Activated CD4-positive, CD25-positive, alpha-beta regulatory T cell (primary cell): ENCODE measurements at places on chromosomes 5 and 9.

DNA sequence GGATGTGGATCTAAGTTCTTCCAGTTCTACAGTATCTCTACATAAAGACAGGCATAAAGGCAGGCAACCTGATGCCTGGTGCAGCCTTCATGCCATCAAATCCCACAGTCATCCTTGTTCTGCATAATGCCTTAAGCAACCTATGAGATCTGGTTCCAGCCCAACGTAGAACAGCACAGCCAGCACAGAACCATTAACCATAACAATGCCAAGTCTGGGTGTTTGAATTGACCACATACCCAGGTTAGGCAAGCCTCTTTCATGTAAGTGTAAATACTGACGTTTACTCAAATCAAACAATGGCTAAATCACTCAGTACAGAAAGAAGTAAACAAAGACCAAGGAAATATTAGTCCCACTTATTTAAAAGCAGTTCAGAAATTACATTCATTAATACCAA, 195.0 kb downstream of the ADAMTSL1 start:
- no peak for DNase-seq

- no peak for DNase-seq
Observed at GRCh38 chr5:43104057-43104456, 16.7 kb upstream of the ZNF131 start.

DNA sequence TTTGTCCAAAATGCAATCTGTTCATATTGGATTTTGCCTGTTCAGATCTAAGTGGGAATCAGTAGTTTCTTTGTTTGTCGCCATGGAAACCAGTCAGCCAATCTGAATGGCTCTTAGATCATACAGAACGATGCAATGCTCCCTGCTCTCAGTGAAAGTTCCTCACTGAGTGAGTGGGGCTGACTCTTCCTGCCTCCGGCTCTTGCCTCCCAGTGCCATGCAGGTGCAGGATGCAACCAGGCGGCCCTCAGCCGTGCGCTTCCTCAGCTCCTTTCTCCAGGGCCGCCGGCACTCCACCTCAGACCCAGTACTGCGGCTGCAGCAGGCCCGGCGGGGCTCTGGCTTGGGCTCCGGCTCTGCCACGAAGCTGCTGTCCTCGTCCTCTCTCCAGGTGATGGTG, at the start of gene PTPDC1:
Gene PTPDC1, plus strand, starts transcription at position 151 of the 400 bp plus-strand sequence. Its CDS starts 67 bp downstream, at position 218.
- DNase-seq, result no peak

- DNase-seq, result no peak
Observed at GRCh38 chr5:118522626-118523025, 465.7 kb downstream of the DTWD2 start.

GRCh38 chr5:12840972-12841371, 936.7 kb upstream of the CTNND2 start:
- DNase-seq, result no peak

DNA sequence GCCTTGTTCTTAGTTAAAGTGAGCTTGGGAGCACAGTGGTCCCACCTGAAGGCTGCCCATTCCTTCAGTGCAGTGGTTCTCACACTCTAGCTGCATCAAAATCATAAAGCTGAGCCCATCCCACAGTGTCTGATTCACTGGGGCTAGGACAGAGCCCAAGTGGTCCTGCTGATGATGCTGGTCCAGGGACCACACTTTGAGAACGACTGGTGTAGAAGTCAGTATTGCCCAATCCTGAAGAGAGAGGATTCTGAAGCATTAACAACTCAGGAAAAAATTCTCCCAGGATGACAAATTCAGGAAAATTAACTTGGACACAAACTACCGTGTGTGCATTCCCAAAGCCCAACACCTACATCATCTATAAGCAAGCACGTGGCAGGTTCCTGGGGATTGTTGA, 176.2 kb downstream of the GABBR2 start:
- no peak for DNase-seq

DNA sequence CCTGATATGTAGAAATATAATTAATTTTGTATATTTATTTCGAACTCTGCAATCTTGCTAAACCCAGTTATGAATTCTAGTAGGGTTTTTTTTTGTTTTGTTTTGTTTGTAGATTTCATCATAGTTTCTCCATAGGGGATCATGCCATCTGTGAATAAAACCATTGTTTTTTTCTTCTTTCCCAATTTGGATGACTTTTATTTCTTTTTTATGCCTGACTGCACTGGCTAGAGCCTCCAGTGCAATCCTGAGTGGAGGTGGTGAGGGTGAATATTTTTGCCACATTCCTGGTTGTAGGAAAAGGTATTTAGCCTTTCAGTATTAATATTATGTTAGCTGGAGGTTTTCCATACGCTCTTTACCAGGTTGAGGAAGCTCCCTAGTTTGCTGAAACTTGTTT, 70.0 kb upstream of the GFPT2 start:
- DNase-seq, result no peak

DNA sequence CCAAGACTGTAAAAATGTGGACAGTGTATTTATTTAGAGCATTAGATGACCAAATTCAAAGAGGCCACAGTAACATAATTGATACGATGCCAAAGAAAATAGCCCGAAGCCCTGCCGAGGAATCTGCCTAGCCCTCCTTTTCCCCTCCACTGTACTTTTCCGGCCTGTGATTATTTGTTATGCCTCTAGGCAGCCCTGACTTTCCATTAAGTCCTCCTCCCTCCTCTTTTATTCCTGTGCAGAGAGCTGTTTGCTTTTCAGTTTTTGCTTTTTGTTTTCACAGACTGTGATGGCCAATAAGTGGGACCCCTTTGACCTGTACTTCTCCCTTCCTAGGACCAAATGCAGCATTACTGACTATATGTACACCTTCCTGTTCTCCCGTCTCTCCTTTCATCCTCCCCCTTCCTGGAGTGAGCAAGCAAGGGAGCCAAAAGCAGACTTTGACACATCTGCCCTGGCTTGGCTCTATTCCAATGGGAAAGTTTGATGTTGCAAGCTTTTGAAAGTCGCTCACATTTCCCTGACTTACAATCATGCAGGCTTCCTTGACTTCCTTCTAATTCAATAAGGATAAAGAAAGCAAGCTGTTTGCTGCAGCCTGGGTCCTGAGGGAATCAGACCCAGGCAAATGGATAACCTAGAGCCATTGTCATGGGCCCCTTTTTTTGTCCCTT, 76.1 kb downstream of the NREP start:
- DNase-seq, result no peak

DNA sequence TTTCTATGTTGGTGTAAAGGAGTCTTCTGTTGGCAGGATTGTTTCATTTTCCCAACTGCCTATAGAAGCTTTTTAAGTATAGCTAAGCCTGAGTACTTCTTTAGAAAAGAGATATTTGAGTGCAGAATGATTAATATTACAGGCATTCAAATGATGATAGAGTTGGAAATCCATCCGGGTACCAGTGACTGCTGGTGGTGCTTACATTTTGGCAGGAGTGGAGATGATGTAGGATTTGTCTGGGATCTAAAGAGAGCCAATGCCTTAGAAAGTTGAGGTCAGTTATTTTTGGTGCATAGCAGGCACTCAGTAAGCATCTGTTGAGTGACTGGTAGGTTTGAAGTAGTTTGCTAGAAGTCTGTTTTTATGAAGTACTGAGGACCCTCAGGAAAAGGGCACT, 433.5 kb downstream of the DMAC1 start:
- no peak for DNase-seq

- DNase-seq, result no peak
Observed at GRCh38 chr5:172527559-172527958, 73.2 kb upstream of the SH3PXD2B start.

GRCh38 chr9:73081979-73082657, 69.5 kb upstream of the ANXA1 start:
- no peak for DNase-seq

- no peak for DNase-seq
Observed at GRCh38 chr9:4305065-4305985, 5.5 kb upstream of the GLIS3 start.

DNA sequence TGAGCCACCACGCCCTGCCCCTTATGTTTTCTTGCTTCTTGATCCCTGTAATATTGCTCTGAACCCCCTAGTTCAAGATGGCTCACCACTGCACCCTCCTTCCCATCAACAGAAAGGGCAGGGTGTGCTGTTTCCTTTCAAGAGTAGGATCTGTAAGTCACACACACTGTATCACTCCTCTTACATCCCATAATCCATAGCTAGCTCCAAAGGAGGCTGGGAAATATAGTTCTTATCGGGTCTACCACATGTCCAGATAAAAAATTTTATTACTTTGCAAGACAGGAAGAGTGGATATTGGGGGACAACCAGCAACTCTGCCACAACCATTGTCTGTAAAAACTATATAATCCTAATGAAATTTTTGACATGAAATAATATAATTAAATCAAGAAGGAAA, 79.6 kb downstream of the C9orf50 start:
- DNase-seq, result no peak

DNA sequence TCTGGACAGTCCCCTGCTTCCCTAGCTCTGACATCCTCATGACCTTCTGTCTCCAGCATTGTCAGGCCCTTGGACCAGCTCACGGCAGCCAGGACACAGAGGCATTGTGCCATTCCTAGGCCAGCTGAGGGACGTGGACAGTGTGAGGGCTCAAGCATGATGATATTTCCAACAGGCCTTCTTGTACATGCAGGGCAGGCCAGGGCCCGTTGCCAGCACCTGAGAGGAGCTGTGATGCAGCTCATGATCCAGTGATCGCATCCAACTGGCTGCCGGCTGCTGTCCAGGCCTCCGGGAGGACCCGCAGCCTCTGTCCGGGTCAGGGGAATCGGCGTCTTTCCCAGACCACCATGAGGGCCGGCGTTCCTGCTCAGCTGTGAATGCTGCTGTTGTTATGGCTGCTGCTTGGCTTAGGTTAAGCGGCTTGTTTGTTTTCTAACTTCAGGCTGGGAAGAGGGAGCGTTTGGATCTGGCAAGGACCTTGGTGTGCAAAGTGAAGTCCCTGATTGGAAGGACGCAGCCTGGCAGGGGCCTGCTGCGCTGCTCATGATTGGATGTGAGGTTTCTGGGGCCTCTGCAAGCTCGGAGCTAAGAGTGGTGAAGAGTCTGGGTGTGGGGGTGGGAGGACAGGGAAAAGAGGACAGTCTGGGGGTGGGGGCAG, 53.8 kb downstream of the PDZD2 start:
- no peak for DNase-seq

- no peak for DNase-seq
Observed at GRCh38 chr5:106017243-106017857, 1653.4 kb downstream of the EFNA5 start.

GRCh38 chr5:37478121-37478894, 99.2 kb downstream of the WDR70 start:
- no peak for DNase-seq

DNA sequence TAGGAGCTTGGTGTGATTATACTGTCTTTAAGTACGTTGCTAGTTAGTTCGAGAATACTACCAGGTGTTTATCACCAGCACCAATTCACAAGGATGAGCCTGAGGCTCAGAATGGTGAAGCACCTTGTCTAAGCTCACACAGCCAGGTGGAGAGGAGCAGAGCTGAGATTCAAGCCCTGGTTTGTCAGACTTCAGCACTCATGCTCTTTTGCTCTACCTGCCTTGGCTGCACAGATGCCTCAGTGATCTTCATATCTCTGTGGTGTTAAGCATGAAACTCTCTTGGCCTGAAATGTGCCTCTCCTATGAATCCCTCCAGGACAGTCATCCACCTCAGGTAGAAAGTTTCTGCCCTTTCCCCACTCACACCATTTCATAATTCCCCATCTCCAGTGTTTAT, 12.2 kb downstream of the CAMK4 start:
- no peak for DNase-seq
